ENCODE measurements at places on chromosomes 6 and 20.

DNA sequence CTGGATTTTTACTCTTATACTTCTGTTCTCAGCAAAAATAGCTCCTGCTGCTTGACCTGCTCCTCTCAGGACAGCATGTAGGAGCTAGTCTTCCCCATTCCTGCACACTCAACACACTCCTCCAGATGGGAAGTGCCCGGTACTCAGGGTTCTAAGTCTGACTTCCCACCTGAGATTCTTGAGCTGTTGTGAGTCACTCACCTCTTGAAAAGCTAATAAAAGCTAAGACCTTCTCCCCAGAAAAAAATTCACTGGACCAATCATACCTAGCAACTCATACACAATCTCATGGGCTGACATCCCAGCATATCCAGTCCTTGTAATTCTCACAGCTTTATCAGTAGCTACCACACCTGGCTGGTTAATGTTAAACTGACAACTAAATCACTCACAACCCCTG, 53.5 kb downstream of the TRPC4AP start:
- DNase-seq = no peak

DNA sequence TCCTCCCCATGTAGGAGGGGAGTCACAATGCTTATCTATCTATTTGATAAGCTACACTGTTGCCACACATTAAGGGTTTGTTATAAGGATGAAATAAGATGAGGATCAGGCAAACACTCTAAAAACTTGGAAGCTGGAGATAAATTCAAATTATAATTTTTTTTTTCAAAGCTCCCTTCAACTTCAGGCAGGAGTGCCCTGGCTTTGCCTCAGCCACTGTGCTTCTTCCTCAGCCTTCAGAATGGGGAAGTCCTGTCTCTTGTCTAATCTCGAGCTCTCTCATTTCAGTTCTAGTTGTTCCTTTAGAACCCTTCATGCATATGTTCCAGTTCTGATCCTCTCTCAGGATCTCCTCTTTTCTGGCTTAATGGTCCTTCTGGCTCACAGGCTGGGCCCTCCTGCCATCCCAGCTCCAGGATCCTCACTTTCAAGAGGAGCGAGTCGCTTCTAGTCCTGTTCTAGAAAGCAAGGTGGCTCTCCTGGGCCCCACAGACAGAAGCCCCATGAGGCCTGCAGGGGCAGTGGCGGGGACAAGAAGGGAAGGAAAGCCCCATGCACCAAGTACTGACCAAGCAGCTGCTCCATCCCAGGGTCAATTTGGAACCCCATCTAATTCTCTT, 164.3 kb downstream of the VEGFA start:
- DNase-seq = no peak

- peak; percentile 73 for DNase-seq
These were observed 13.2 kb downstream of the OTOR start for GRCh38 chr20:16761305-16761829.

GRCh38 chr6:52511572-52512151, 65.2 kb downstream of the TRAM2 start:
- DNase-seq = no peak

GRCh38 chr20:57930351-57930750, 220.5 kb upstream of the PMEPA1 start:
- DNase-seq = no peak
